ENCODE measurements at places on chromosomes 16 and 17. TPM values are rescaled to one million over a fixed set of nuclear protein-coding genes. Genes with fewer than 3 reads are reported as not detected.

GRCh38 chr16:57645691-57646387, 17.4 kb downstream of the ADGRG1 start:
- no peak for DNase-seq

GRCh38 chr16:51473091-51473490, 322.0 kb upstream of the SALL1 start:
- no peak for DNase-seq

- no peak for DNase-seq
Observed at GRCh38 chr16:79810449-79811189, 210.1 kb upstream of the MAF start.

GRCh38 chr17:81841866-81842265, 7.0 kb upstream of the PPP1R27 start:
- DNase-seq = no peak

DNA sequence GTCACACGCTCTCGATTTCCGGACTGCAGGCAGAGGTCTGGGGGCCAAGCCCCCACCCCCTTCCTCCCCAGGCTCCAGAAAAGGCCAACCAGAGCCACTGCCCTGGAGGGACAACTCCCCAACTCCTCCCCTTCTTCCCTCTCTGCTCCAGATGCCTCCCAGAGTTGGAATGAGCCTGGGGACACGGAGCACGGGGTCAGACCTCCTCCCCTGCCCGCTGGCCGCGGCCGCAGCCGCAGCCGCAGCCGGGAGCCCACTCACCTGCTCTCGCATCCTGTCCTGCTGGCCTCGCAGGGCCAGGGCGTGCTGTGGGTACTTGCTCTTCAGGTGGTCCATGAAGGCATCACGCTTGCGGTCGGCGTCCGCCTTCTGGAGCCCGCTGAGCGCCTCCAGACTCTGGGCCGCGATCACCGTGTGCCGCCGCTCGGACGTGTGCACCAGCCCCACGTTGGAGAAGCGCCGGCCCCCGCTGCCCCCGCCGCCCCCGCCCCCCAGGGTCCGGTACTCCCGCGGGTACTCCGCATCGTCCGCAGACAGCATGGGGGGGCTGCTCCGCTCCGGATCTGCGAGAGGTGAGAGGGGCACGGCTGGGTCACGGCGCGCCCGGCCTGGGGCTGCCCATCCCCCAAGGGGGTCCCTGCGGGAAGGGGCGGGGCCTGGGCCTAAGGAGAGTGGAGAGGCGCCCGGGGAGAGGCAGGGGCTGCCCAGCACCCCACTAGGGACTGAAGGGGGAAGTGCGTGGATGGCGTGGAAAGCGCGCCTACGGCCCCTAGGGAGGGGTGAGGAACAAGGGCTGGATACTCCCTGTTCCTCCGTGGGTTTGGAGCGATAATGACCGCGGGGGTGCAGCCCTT, 27.3 kb downstream of the SRCIN1 start:
- DNase-seq = peak; percentile 95

CTRL gene
- total RNA-seq = 3.3 TPM
